ENCODE measurements at places on chromosomes 13 and 19.

DNA sequence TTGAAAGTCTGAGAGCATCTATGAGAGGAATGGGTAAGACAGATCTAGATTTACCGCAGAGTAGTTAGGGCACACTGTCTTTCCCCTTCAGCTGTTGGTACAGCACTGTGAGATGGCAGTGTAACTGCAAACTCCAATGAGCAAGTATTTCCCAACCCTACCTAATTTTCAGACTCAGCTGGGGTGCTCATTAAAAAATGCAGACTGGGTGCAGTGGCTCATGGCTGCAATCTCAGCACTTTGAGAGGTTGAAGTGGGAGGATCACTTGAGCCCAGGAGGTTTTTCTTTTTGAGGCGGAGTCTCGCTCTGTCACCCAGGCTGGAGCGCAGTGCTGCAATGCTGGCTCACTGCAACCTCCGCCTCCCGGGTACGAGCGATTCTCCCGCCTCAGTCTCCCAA is 12.6 kb downstream of the QPCTL start:
- no peak for DNase-seq

DNA sequence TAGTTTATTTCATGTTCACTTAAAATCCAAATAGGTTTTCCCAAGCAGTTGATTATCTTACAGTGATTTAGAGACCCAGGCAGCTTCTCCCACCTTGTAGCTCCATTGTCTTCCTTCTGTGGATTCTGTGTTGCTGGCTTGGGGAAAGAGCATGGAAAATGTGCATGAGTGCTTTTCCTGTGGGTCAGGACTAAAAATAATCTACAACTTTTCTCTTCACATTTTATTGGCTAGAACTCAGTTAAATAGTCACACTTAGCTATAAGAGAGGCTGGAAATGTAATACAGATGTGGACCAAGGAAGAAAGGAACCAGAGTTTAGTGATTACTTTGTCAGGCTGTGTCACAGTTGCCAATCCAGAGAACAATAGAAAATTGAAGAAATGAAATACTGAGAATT is 198.8 kb downstream of the NBEA start:
- no peak for DNase-seq

DNA sequence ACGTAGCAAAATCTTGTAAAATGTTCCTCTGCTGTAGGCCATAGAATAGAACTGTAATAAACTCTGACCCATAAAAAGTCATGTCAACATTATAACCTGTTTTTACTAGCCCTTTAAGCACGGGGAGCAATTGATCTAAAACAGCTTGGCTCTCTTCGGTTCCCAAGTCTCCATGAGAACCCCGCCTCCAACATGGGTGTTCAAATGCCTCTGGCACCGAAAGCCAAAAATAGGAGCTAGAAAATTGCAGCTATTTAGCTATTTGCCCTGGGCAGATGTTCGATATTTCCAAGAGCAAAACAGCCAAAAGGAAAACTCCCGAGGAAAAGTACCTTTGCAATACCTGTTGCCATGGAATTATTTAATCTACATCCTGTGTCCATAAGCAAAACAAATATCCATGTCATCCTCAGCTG is 563.1 kb downstream of the EFNB2 start:
- no peak for DNase-seq

- DNase-seq = no peak
Measured at GRCh38 chr13:96238861-96239260, 149.0 kb downstream of the HS6ST3 start.

DNA sequence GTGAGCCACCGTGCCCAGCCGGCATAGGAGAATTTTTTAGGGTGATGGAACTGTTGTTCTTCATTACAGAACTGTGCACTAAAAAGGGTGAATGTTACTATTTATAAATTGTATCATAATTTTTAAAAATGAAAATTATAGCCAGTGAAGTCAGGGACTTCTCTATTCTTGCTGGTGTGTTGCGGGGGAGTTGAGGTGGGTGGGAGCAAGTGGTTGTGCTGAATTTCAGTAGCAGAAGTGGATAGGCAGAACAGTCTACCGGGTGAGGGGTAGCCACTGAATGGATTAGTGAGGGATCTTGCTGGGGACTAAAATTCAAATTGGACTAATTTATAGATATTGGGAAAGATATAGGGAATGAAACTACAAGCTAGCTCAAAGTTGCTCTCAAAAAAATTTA is 74.0 kb downstream of the CAB39L start:
- DNase-seq = no peak

GRCh38 chr13:79874396-79875360 is 393.7 kb downstream of the NDFIP2 start:
- peak; percentile 67 for DNase-seq

GRCh38 chr13:110825516-110825915 is 89.4 kb downstream of the ANKRD10 start:
- no peak for DNase-seq
